Cardiac muscle cell (in vitro differentiated cells and primary cell): ENCODE measurements at places on chromosomes 11 and 22.

GRCh38 chr11:66970807-66971442 lies 4.2 kb upstream of the C11orf86 start:
- peak; percentile 100 for DNase-seq

- peak; percentile 55 for DNase-seq
These were observed 7.2 kb upstream of the FLRT1 start for GRCh38 chr11:64028398-64029115.

- no peak for DNase-seq
These were observed 91.3 kb downstream of the TSPAN18 start for GRCh38 chr11:44818110-44818509.

GRCh38 chr22:42184852-42185251 lies 54.2 kb upstream of the CYP2D6 start:
- no peak for DNase-seq

DNA sequence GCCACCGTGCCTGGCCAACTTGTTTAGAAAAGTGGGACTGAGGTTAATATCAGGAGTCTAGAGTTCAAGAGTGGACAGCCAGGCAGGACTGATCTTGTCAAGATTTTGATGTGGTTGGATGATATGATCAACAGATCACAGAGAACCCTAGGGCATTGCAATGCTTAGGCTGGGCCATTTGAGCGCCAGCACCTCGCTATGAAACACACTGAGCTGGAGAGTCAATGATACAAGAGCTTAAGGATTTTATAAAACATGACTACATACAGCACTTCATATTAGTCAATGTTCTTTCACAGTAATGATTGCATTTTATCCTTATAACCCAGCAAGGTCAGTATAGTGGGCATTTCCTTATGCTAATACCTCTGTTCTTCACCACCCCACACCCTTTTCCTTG lies 15.4 kb upstream of the PEX26 start:
- DNase-seq: no peak

GRCh38 chr11:122653916-122654585 lies 1.5 kb upstream of the UBASH3B start:
- peak; percentile 76 for DNase-seq

DNA sequence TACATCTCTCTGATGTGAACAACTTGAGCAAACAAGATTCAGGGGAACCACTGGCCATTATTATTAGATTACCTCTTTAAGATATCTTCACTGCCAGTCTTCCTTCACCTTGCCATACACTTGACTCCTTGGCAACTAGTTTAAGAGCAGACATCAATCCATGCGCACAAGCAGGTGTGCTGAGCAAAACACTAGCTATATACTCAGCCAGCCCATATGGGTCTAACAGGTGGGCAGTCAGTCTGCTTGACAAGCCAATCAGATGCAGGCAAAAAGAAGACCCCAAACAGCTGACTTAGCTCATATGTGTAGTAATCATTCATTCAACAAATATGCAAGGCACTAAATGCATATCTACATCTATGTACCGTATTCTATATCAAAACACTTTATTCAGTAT lies 101.2 kb downstream of the SIK3 start:
- DNase-seq: no peak

DNA sequence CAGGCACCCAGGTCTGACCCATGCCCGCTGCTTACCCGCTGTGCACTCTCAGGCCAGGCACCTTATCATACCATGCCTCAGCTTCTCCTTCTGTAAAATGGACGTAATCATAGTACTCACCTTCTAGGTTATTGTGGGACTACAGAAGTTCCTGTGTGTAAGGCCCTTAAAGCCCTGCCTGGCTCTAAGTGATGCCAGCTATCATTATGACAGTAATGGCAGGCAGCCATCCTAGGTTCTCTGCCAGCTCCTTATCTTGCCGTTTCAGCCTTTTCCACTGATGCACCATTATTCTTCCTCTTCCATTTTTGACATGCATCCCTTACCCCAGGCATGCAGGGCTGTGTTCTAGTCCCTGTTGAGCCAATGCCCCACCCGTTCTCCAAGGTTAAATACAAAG lies 57.9 kb downstream of the DBX1 start:
- no peak for DNase-seq

DNA sequence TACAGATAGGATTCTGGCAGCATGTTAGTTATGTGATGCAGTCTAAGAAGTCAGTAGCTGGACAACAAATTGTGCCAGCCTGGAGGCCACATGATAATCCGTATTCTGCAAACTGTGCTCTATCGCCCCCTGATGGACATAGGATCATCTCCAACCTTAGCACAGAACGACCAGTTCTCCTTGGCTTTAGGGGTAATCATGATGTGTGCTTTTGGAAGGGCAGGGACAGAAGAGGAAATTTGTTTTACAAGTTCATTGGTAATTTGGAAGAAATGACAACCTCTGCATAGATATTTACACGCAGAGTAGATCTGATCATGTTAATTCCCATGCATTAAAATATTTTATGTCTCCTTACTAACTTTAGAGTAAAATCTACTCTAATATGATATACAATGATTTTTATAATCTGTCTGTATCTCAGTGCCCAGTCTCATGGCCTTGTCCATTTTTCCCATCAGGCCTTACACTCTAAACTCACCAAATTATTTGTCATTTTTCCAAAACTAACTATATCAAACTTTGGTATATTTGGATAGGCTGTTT lies 12.1 kb downstream of the OR10D3 start:
- peak; percentile 32 for DNase-seq

- DNase-seq: peak; percentile 54
These were observed 9.8 kb downstream of the PDHX start for GRCh38 chr11:34926101-34926830.

- no peak for DNase-seq
These were observed 10.2 kb upstream of the IL17RA start for GRCh38 chr22:17074648-17075002.

- DNase-seq: peak; percentile 83
These were observed 28.8 kb upstream of the MOB2 start for GRCh38 chr11:1515082-1516060.

- no peak for DNase-seq
These were observed 188.2 kb downstream of the MN1 start for GRCh38 chr22:27613099-27614005.

DNA sequence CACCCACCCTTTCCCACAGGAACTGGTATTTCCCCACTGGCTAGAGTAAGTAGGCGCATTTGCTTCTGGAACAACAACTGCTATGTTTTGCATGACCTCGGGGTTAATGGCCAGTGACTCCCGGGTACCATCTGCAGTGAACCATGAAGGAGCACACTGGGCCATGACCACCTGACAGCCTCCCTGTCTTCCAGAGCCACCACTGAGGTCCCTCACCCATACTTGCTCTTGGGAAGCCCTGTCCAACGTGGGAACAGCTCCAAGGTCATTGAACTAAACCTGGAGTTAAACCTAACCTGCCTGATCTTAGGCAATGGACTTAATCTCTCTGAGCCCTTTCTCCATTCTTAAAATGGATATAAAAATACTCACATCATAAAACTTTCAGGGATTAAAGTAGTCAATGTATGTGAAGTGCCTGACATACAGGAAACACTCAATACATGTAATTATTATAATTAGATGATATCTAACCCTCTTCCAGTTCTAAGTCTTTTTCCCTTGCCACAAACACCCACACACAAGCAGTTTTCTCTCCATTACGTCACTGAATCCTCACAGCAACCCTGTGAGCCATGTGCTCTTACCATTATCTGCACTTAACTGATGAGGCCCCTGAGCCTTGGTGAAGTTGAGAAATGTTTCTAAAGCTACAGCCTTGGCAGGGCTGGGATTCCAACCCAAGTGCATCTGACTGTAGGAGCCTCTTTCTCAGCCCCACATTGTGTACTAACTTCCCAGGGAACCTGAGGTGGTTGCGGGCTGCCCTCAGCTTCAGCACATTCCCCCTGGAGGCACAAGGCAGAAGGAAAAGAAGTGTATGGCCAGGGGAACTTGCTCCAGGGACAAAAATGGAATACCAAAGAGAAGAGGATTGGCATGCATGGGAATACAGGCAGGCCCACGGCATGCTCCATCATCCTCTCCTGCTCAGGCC lies 74.5 kb upstream of the NCAM1 start:
- DNase-seq: peak; percentile 45
